ENCODE measurements at places on chromosomes 2 and 18. TPM values are rescaled to one million over a fixed set of nuclear protein-coding genes. Genes with fewer than 3 reads are reported as not detected.

Gene CHPF
- total RNA-seq: 91.2 TPM

Gene HTR2B
- 0.42 TPM for total RNA-seq

Gene CDH20
- total RNA-seq: 1.0 TPM

DNA sequence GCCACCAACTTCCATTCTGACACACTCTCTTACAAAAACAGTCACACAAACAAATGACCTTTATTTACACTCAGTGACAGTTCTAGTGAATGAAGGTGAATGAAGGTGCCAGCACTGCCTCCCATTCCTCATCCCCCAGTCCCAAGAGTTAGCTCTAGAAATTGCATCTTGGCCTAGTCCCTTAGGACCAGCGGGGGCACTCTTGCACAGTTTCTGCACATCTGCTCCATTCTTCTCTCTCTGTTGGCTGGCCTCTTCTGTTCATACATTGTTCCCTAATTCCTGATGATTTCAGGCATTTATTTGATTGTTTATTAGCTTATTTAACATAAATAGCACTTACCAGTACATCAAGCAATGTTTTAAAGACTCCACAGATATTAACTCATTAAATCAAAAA, 30.9 kb downstream of the GAREM1 start:
- H3K27me3 ChIP-seq: no peaks in the 10 kb centered on the region
- no peak overlapping the region for H3K4me3 ChIP-seq
- H3K36me3 ChIP-seq: no peaks in the 10 kb centered on the region
- DNase-seq: no peak
- no peaks in the 10 kb centered on the region for H3K4me1 ChIP-seq

DNA sequence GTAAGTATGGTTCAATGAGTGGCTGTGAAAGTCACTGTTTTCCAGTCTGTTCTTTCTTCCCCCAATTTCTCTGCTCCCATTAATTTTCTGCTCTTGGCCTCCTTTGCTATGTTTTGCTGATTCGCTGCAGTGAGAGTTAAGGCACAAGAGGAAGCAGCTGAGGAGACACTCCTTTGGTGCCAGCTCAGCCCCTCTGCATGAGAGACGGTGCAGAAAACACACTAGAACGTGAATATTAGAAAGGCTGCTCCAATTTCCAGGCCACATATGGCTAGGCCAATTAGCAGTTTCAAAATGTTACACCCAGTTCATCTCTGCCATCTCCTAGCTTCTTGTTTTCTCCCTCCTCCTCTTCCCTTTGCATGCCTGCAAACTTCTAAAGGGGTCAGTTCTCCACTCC, 38.9 kb downstream of the AKAIN1 start:
- no peak for DNase-seq
- H3K27me3 ChIP-seq: no peaks in the 10 kb centered on the region
- no peaks in the 10 kb centered on the region for H3K4me1 ChIP-seq
- no peak overlapping the region for H3K27ac ChIP-seq

- H3K4me1 ChIP-seq: no peaks in the 10 kb centered on the region
- DNase-seq: no peak
- H3K4me3 ChIP-seq: no peak overlapping the region
- H3K27ac ChIP-seq: no peak overlapping the region
- no peaks in the 10 kb centered on the region for H3K36me3 ChIP-seq
These were observed 298.6 kb downstream of the SUCLG1 start for GRCh38 chr2:84160453-84160852.

All from tibial nerve (tissue), 4 donors.